ENCODE measurements at places on chromosomes 12 and 14.

DNA sequence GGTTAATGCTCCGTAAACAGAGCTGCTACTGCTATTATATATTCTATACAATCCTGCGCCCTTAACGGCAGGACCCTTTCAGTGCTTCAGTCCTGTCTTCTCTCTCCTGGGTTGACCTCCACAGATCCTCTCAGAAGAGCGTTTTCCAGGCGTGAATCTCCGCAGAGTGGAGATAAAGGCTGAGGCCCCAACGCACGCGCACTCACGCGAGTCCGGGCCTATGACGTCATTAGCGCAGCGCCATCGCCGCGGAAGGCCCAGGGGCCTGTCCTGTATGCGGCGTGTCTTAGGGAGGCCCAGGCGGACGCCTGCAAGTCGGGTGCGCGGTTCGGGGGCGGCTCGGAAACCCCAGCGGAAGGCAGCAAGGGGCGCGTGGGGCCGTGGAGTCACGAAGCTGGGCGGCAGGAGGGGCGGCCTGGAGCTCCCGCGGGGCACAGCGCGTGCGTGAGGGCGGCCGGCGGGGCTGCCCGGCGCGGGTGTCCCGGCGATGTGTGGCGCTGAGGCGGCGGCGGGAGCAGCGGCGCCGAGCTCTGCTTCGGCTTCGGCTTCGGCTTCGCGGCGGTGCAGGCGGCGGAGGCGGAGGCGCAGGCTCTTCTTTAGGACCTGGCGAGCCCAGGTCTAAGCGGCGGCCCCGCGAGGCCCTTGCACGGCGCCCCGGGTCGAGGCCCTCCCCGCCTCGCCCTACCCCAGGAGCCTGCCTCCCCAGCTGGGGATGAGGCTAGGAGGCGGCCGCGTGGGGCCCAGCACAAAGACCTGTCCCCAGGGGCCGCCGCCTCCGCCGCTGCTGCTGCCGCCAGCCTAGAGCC is at the start of gene MAPKAPK5:
Gene MAPKAPK5, plus strand, starts transcription at position 479 of the 806 bp plus-strand sequence. CDS start 506 bp downstream, outside the sequence.
- DNase-seq: peak; percentile 98

GRCh38 chr12:64218597-64218996 is 3.5 kb downstream of the KICS2 start:
- DNase-seq: no peak

- no peak for DNase-seq
Measured at GRCh38 chr12:59719701-59720100, 123.9 kb downstream of the SLC16A7 start.

DNA sequence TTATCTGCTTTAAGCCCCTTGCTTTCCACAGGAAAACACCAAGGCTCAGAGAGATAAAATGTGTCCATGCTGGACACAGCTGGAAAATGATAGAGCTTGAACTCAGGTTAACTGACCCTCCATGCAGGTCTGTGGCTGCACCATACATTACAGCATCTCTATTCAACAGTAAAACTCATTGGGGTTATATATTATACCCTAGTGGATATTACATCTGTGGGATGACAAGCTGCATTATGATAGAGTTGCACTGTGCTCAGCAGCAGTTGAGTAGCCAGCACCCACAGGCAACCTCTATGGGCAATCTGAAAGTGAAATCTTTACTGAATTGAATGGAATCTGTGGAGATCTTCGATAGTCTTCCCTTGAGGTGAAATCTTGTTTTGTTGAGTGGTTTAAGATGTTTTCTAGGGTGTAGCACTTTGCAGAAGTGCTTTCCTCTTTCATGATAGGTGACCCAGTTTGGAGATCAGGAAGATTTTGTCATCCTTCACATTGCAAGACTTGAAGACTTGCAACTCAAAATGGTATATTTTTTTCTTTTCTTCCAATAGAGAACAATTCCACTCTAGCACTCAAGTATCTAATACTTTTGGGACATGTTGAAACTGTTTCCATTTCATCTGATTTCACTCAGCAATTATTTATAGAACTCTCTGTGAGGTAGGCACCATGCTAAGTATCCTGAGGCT is 389.2 kb downstream of the RAD51B start:
- DNase-seq: no peak

DNA sequence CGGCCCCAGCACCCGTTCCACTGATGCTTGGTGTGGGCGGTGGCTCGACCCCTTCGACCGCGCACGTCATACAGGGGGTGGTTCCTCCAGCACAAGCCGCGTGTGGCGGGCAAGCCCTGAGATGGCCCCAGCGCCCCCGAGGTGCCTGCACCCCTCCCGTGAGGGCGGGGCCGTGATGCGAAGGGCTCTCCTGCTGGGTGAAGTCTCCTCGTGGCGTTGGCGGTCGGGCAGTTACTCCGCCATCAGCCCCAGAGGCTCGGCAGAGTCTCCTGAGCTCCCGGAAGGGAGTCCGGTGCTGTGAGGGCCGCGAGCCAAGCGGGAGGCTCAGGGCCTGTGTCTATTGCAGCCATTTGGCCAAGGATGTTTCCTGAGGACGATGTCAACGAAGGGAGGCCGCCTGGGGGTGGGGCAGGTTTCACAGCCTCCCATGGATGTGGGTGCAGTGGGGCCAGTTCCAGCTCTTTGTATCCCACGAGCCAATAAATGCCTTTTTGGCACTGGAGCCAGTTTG is 78.1 kb upstream of the GALNT9 start:
- no peak for DNase-seq

DNA sequence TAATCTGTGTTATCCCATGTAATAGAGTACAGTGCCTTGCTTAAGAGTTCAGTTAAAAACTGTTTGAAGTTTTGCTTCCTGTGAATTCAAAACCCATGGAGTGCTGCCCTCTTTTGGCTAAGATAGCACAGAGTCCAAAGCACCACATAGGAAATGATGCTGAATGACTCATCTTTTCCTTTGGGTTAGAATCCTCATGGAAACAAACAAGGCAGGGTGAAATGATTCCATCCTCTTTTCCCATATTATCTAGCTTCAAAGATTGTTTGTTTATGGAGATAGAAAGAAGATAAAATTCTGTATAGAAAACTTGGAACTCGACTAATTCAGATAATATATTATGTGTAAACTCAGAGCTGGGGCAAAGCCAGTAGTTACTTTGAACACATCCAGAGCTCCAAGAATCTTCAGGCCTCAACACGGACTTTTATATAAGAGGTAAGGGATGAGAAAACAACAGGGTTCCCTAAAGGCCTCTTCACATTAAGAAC is 87.4 kb downstream of the OTOGL start:
- no peak for DNase-seq

GRCh38 chr14:74911704-74912103 is 11.4 kb downstream of the RPS6KL1 start:
- no peak for DNase-seq

- no peak for DNase-seq
Measured at GRCh38 chr12:120462099-120462640, 7.4 kb downstream of the SRSF9 start.

DNA sequence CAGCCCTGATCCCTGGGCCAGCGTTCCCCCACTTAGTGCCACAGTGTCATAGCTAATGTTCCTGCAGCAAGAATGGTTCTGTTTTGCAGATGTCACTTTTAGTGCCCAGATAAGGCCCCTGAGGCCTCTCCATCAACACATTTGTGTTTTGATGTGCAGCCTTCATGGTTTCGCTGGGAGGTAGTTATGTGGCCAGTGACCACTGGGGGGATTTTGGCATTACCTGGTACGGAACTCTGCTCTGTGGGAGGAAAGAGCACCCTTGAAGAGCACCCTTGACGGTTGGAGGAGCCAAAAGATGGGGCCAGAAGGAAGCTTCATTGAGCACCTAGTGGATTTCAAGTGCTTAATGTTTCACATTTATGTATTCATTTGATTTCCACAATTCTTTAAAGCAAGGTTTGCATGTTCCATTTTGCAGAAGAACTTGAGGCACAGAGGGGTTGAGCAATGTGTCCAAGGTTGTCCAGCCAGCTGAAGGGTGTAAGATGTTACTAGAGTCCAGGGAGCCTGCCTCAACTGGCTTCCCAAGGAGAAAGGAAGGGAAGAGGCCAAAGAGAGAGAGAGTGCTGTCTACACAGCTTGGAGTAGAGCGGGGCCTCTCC is 13.0 kb downstream of the SERPINA11 start:
- no peak for DNase-seq

All from GM06990 (cell line).